ENCODE measurements at places on chromosomes 1 and 21.

- DNase-seq, result no peak
These were observed 820 bp upstream of the TTF2 start for GRCh38 chr1:117059334-117059677.

- no peak for DNase-seq
These were observed 71.7 kb downstream of the NRIP1 start for GRCh38 chr21:14993115-14993514.

DNA sequence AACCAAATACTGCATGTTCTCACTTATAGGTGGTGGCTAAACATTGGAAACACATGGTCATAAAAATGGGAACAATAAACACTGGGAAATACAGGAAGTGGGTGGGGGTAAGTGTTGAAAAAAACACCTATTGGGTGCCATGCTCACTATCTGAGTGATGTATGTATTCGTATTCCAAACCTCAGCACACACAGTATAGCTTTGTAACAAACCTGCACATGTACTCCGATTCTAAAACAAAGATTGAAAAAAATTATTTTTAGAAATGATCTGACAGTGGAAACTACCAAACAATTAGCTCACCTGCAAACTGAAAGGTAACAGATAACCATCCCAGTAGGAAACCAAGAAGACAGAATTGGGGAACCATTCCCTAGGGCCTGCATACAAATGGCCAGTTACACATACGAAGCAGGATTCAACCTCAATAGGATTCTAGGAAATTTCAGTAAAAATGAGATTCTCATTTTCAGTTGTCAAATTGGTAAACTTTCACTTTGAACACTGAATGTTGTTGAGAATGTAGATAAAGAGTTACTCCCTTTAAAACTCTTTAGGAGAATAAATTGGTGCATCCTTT, 88.1 kb upstream of the LRRC8D start:
- no peak for DNase-seq

DNA sequence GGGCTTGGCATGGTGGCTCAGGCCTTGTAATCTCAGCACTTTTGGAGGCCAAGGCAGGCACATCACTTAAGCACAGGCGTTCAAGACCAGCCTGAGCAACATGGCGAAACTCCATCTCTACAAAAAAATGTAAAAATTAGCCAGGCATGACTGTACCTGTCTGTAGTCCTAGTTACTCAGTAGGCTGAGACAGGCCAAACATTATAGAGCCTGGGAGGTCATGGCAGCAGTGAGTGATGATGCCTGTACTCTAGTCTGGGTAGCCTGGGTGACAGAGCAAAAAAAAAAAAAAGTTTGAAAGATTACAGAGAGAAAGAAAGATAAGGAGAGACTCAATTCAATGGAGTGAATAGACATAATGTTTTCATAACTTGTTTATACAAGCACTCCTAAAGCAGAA, 556.5 kb upstream of the BRINP3 start:
- peak; percentile 15 for DNase-seq

DNA sequence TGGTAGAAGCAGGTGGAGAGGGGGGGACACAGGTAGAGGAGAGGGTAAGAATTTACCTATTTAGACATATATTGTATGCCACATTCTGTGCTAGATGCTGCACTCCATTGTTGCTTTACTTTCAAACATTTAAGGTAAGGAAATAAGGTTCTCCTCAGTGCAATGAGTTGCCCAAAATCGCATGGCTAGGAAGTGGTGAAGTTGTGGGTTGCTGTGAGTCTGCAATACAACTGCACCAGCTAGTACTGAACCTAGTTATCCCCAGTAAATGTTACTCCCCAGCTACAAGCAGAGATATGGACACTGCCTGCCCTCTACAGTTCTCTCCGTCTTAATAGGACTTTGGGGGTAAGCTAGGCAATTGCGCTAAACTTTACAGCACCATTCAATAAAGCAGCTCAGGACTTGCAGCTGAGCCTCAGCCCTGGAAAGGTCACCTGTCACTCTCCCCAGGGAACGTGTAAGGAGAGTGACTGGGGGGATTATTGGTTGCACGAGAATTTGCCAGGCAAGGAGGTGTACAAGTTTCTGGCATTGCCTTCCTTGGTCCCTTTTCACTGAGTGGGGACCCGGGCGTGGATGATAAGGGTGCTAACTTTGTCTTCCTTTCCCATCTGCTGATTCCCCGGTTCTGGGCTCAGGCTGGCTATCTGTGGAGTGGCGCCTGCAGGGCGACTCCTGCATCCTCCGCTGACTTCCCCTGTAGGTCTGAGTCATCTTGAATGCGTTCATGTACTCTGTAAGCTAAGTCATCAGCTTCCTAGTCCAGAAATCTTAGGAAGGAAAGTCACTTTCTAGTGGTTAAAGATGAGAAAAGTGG, 71.3 kb upstream of the CNTN2 start:
- peak; percentile 62 for DNase-seq

DNA sequence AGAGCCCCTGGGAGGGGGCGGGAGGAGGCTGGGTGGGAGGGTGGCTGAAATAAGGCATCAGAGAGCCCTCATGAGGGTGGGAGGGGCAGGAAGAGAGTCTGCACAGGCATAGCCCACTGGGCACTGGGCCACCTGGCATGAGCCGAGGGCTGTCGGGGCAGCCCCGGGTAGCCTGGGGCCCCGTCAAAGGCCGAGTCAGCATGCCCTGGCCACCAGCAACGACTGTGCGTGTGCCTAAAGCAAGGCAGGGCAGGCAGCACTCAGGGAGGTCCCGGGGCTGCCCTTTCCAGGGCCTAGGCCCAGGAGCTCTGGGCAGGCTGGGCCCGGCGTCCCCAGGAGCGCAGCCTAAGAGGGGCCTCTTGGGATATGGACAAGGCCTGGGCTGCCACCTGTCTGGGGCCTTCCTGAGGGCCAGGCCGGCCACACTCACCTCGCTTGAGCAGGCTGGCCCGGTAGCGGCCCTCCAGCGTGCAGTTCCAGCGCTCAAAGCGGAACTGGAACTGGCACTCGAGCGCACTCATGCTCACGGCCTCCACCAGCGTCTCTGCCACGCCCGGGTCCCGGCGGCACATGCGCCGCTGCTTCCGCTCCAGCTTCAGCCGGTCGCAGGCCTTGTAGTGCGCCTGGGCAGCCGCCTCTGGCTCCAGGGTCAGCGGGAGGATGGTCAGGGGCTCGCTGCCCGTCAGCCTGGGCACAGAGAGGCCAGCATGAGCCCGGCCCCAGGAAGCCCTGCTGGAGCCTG, 22.7 kb downstream of the WNT9A start:
- no peak for DNase-seq

DNA sequence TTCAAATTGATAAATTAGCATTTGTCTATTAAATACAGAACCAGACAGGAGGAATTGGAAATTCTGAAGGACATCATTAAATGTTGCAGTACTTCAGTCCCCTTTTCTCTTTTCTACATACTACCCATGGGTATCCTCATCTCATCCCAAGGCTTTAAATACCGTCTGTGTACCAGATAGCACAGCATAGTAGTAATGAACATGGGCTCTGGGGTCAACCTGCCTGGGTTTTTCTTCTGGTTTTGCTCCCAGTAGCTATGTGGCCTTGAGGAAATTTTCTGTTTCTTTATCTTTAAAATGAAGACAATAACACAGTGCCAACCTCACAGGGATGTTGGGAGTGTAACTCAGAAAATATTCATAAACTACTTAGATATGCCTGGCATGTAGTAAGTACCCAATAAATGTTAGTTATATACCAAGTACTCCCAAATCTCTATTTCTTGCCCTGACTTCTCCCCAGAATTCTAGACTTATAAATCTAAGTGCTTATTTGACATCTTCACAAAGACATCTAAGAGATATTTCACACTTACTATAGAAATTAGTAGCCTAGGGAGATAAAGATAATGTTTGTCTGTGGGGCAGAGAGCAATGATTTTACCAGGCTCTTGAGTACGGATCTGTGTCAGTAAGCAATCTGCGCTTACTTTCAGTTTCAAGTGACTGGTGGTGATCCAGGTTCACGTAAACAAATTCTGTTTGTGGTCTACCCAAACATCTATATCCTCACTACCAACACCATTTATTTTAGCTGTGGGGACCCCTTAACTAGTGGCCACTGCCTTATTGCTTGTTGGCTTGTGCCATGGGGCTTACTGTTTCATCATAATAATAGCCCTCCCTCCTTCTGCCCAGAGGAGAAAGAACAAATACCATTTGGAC, 37.3 kb downstream of the VANGL2 start:
- DNase-seq, result no peak

- peak; percentile 68 for DNase-seq
These were observed 28.9 kb upstream of the EFCAB14 start for GRCh38 chr1:46747683-46748288.

DNA sequence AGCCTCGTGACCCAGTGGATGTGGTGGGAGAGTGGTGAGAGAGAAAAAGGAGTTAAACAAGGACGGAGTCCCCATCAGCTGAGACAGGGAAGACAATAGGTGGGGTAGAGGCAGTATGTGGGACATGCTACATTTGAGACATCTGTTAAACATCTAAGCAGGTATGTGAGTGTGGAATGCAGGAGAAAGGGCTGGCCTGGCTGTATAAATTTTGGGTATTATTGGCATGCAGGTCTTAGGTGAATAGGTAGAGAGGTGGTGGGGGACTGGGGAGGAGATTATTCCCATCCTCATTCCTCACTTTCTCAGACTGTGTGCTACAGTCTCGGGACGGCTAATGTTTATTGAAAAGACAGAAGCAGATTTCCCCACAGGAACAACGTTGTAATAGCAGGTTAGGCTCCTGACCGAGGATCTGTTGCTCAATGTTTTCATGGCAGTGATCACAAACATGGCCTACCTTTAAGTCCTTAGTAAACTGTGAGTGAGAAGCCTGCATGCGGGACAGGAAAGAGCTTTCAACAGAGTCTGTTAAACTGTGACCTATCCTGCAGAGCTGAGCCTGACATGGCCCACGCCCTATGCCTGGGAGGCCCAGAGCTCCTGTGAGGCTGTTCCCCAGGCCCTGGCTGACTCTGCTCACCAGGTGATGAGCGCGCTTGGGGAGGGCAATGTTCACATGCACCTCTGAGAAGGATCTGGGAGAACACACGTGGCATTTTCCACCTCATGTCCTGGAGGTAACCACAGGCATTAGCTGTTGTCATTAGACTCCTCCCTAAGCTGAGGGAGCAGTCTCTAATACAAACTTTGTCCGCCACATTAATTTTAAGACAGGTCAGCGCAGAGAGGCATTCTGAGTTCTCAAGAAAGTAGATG, 16.5 kb downstream of the VSIG8 start:
- no peak for DNase-seq

DNA sequence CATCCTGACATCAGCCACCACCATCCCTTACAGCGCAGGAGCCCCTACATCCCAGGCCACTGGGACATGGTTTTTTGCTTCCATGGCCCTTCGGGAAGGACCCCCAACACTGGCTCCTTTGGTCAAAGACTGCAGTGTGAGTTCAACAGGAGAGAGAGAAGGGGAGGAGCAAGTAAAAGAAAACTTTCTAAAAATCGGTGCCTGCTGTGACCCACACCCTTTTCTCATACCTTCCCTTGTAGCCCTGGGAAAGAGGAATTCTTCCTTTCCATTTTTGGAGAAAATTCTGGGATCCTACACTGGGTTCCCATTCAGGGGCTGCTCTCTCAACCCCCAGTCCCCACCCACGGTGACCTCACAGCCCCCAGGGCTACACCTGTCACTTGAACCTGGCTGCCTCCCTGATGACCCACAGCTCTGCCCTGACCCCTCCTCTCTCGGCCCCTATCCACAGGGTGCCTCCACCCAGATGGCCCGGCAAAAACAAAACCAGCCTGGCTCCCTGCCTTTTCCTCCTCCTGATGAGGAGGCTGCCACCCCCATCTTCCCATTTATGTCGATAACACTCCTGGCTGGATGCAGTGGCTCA, 7.6 kb downstream of the PADI4 start:
- DNase-seq, result no peak

DNA sequence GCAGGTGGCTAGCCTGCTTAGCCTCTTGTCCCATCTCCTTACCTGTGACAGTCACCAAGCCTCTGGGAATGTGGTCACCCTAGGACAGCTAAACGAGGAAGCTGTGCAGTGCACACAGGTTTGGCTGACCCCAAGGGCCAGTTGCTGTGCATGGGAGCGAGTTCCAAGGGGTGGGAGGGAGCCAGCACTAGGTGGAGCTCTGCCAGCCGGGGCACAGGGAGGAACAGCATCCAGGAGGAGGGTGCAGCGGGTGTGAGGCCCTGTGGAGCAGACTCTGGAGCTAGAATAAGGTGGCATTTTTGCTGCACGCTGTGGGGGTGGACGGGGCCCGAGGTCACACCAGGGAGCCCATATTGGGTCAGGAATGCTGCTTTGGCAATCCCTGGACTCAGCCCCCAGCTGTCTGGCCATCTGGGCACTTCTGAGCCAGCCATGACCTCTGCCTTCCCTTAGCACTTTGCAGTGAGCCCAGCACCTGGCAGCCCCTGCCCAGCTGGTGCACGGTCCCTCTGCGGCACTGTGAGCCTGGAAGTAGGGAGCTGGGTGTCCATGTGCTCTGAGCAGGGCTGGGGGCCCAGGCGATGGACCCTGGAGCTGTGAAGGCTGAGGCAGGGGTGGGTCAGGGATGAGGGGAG, 8.7 kb downstream of the PDXK start:
- no peak for DNase-seq

DNA sequence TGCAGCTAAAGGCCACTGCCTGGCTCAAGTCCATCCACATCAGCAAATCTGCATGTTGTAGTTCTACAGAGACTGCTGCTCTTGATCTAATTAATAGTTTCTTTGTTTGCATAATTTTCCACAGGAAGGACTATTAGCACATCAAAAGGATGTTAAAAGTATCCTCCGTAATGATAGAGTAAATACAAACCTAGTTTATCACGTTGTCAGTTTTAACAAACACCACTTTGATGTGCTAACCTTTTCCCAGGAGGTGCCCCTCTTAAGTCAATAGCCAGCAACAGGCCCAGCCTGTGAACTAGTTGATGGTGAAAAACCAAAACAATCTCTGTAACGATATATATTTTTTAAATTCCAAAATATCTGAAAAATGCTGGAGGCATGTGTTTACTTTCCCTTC, 64.2 kb upstream of the SLC22A15 start:
- DNase-seq, result no peak

- DNase-seq, result peak; percentile 12
These were observed 174.5 kb upstream of the POU3F1 start for GRCh38 chr1:38221006-38221649.

DNA sequence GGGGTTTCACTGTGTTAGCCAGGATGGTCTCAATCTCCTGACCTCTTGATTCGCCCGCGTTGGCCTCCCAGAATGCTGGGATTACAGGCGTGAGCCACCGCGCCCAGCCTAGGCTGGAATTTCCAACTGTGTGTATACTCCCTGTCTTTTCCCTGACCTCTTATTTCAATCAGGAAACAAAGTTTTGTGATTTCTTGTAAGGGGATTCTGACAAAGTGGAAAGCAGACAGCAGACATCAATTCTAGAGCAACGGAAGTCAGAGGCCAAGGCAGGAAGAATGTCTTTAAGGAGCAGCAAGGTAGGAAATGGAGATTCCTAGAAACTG, 36.0 kb upstream of the SLC44A3 start:
- no peak for DNase-seq
